ELR (cell line): ENCODE measurements at places on chromosomes 12 and 14.

DNA sequence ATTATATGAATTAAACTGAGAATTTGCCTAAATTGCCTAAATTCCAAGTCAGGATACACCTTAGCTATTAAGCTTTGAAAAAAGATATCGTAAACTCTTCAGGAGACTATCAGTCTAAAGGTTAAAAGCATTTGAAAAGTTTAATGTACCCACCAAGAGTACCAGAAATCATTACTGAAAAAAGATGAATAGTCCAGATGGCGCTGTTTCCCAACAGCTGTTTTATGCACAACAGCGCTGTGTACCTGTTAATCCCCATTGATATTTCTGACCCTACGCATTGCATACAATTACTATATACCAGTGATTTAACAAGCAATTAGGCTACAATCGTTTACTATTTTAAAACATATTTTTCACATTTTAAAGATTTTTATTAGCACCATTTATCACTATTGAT is 185.0 kb downstream of the PLCZ1 start:
- no peak for DNase-seq

GRCh38 chr12:64412459-64412858 is 8.3 kb downstream of the XPOT start:
- no peak for DNase-seq

DNA sequence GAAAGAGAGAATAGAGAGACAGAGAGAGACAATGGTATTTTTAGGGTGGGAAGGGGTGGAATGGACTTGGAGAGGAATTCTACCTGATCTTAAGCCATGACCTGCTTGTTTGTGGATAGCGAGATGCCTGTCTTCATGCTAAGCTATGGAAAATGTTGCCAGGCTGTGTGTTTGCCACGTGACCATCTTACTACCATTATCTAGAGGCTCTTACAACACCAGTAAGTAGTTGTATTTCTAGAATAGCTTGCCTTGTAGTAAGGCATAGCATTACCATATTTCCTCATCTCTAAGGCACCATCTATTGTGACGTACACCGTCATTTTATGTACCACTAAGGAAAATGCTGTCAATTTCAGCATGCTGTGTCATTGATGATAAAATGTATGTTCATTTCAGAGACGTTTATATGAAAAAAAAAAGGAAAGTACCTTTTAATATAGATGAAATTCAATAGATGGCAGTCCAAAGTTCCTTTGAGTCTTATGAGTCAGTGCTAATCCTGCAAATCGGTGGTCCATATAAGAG is 75.6 kb upstream of the RASSF3 start:
- no peak for DNase-seq

DNA sequence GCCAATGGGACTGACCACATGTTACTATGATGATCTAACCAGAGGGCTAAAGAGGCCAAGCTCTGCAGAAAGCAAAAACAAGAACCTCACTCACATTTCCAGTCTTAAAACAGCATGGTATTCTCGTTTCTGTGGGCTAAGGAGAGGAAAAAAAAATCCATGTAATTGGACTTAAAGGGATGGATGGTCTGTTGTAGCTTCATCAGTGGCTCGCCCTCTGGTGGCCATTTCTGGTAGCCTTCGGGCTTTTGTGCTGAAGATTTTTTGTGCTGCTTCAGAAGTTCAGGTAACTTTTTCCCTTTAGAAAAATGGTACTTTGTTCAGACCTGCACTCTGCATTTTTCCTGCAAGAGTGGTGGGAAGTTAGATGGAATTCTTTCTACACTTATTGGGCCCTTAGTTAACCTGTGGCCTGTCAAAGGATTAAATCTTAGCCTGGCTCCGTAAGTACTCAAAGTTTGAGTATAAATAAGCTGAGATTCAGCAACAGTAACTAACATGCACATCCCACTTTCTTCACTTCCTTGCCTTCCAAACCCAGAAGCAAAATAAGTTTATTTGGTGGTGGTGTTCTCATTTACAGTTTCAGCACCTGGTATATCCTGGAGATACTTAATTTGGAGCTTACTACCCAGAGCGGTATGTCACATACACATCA is 22.3 kb downstream of the DCAF4 start:
- DNase-seq, result peak; percentile 77

GRCh38 chr14:63472986-63473788 is 70.0 kb downstream of the PPP2R5E start:
- DNase-seq, result no peak

DNA sequence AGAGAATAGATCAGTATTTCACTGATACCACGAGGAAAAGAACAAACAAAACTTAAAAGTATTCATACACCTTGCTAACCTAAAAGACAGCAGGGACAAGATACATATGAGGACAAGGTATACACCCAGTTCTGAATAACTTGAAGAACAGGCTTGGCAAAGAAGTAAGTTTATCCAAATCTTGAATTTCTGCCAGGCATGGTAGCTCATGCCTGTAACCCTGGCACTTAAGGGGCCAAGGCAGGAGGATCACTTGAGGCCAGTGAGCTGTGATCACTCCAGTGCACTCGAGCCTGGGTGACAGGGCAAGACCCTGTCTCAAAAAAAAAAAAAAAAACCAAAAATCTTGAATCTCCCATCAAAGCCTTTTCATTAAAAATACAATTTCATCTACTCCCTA is 25.0 kb downstream of the EIF2S1 start:
- DNase-seq, result no peak

- no peak for DNase-seq
These were observed 1322.1 kb downstream of the TMEM121 start for GRCh38 chr14:106848330-106849121.

DNA sequence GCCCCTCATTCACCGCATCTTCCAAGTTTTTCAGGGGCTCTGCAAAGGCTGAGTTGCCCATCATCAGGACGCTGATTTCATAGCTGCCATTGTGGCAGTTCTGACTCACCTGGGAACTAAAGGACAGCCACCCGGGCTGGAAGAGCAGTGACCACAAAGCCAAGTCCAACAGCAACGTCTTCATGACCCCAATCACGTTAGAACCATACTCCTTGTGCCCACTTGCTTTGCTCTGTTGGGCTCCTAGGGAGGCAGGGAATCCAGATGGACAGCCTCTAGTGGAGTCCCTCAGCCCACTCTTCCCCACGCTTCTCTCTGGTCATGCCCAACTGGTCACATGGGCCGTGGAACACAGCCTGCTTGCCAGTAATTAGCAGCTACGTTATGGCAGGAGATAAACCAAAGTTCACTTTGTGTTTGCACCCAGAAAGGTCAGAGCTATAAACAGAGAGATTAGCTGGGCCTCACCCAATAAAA is at the start of gene GUCY2C:
GUCY2C (minus strand) TSS at position 335 of the 477 bp plus-strand sequence; CDS start at position 184, 151 bp downstream.
- DNase-seq, result no peak

GRCh38 chr12:86015026-86015425 is 140.9 kb downstream of the NTS start:
- DNase-seq, result no peak

DNA sequence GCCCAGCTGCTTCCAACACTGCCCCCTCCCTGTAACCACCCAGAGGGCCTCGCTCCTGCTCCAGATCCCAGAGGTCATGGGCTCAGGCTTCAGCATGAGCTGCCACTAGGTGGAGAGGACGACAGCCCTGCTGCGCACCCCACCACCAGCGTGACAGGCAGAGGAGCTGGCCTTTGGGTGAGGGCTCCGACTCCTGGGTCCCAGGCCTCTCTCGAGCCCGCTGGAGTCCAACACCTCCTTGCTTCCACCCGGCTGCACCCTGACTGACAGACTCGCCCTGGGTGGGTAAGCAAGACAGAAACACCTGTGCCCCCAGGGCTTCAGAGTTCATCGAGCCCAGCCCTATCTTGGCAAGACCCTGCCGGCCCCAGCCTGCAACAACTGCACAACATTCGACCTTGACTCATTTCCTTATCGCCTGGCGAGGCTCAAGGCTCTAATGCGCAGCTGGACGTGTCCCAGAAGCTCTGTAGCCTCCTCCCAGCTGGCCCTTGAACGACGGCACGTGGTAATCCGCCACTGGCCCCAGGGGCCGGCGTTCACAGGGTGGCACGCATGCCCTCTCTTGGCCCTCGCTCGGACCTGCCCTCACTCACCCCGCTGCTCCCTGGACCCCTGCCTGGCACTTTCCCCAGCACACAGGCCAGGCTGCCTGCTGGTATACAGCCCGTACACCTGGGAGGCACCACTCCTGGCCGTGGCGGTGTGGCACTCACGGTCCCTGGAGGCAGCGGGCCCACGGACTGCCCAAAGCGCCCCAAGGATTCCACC is 28.0 kb downstream of the VPS37B start:
- DNase-seq, result peak; percentile 48

DNA sequence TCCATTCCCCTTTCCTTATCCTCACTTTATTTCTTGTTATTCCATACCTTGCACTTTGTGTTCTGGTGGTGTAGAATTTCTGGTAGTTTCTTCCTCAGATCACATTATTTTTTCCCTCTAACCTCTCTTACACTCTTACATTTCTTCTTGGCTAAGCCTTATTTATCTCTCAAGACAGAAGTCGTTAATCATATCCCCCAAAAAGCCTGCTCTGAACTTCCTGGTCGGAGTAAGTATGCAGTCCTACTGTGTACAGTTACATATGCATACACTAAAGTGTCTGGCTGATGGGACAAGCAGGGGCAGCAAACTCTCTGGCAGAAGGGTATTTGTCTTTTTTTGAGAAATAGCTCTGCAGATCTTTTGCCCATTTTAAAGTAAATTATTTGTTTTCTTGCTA is 33.1 kb upstream of the USP15 start:
- no peak for DNase-seq

GRCh38 chr12:95922231-95922630 is 20.2 kb downstream of the CCDC38 start:
- DNase-seq, result peak; percentile 53

DNA sequence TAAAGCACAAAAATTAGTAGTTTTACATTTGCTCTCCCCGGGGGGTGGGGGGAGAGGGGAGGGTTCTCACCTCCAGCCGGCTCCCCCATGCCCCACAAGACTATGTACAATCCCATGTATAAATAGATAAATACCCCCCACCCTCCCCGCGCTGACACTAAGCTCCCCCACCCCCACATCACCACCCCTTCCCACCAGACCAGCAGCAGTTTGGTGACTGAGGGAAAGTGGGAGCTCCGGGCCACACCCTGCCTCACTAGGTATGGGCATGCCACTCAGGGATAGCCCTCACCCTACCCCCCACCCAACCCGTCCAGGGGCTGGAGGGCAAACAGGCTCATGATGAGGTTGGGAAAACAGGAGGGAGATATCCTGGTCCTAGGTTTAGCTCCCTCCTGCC is 1.9 kb upstream of the PRKAG1 start:
- no peak for DNase-seq

DNA sequence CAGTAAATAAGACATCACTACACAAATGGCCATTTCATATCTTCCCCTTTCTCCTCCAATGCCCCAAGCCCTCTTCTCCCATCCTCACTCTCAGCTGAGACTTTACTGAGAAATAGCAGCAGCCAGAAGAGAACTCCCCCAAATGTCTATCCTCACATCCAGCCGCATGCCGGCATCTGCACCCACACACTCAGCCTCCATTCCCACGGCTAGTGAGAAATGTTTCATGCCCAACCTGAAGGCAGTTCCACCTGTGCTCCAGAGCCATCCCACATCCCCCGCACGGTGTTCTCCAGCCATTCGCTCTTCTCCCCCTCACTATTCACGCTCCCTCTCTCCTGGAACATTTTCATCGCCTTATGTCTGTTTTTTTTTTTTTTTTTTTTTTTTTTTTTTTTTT is 208.7 kb upstream of the DIO3 start:
- no peak for DNase-seq

- DNase-seq, result no peak
These were observed 152.1 kb downstream of the ADGRD1 start for GRCh38 chr12:131105736-131106348.

GRCh38 chr12:119024356-119024755 is 43.0 kb downstream of the SRRM4 start:
- no peak for DNase-seq

GRCh38 chr14:97452314-97452713 is 655.1 kb downstream of the VRK1 start:
- no peak for DNase-seq

DNA sequence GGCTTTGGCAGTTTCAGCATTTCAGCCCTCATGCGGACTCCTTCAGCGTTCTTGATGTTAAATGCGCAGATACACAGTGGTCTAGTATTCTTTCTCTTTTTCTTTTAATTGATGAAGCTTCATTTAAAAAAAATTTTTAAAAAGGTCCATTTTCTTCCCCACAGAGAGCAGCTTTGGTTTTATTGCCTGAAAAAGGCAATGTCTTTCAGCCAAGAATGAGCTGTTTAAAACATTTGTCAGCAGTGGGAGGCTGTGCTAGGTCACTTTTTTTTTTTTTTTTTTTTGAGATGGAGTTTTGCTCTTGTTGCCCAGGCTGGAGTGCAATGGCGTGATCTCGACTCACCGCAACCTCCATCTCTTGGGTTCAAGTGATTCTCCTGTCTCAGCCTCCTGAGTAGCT is 13.5 kb downstream of the KMT5A start:
- DNase-seq, result no peak

DNA sequence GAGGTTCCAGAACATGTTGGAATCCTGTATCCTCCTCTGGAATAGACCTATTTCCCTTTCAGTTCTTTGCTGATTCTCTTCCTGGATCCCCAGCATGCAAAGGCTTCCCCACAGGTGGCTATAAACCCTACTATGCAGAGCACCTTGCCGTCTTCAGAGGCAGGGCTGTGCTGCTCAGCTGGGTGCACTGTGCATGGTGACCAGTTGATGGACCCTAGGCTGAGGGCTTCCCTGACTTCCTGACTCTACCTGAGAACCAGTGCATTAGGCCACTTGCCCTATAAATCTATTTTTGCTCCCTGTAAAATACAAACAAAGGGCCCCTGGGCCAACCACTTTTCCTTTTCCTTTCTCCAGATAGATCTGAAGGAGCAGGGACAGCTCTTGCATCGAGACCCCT is 14.1 kb downstream of the ZNF219 start:
- no peak for DNase-seq

- peak; percentile 39 for DNase-seq
These were observed 1.7 kb downstream of the ARHGAP9 start for GRCh38 chr12:57477710-57478681.

DNA sequence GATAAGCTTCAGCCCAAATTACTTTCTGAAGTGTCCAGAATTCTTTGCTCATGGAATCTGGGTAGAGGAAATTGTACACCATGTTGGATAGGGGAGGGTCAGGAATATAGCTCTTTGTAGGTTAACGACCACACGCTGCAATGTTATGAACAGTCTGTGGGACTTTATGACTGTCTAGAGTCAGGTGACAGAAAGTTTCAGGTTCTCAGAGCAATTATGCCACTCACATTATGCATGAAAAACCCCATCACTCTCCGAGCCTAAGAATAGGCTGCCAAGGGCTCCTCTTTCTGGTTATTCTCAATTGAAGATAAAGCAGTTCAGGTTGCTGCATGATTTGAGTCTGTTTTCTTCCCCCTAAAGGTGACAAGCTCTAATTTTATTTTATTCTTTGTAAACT is 430.9 kb downstream of the ATP23 start:
- DNase-seq, result no peak
